Naive thymus-derived CD8-positive, alpha-beta T cell (primary cell): ENCODE measurements at places on chromosomes 2 and 18. TPM values are rescaled to one million over a fixed set of nuclear protein-coding genes. Genes with fewer than 3 reads are reported as not detected.

DNA sequence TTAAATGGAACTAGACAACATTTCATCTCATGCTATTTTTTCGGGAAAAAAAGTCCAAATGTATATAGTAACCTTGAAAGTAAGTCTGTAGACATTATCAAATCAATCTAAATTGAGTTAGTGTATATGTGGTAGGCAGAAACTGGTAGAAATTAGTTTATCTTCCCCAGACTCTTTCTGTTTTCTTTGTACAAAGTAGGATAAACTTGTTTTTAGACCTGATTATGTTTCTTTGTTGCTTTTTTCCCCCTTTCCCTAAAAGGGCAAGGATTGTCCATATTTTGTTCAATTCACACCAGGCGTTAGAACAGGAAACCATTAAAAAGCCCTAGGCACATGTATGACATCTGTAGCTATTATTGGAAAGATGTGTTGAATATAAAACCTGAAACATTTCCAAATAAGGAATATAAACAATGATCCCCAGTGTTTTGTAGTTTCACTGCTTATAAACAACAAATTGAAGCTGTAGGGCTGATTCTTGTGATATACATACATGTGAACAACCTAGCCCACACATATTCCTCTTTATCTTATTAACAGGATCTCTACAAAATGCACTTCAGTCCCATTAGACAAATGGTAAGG lies 528.3 kb downstream of the PARD3B start:
- no peak for DNase-seq

- no peak for DNase-seq
These were observed 30.2 kb downstream of the ARHGAP25 start for GRCh38 chr2:68764806-68765311.

DNA sequence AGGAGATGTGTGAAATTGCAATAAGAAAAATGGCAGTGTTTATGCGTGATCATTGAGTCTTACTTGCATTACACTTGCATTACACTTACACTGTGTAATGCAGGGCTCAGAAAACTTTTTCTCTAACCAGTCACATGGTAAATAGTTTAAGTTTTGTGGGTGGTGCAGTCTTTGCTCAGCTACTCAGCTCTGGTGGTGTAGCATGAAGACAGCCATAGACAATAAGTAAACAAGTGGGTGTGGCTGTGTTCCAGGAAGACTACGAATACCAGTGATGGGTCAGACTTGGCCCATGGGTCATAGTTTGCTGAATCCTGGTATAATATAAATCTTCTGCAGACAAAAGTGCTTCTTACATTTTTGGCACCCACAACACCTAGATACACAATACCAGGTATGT lies 115.6 kb upstream of the CYP1B1 start:
- no peak for DNase-seq

DNA sequence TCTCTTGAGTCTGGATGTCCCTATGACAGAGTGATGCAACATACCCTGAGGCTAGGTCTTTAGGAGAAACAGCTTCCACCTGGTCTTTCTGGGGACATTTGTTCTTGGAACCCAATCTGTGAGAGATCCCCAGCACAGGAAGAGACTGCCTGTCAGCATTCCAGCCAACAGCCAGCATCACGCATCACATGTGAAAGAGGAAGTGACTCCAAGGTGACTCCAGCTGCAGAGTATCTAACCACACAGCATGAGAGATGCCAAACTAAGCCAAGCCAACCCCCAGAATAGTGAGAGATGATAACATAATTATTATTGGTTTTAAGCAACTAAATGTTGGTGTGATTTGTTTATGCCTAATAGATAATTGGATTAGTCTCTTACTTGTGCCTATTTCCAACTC lies 35.7 kb downstream of the C18orf63 start:
- no peak for DNase-seq

DNA sequence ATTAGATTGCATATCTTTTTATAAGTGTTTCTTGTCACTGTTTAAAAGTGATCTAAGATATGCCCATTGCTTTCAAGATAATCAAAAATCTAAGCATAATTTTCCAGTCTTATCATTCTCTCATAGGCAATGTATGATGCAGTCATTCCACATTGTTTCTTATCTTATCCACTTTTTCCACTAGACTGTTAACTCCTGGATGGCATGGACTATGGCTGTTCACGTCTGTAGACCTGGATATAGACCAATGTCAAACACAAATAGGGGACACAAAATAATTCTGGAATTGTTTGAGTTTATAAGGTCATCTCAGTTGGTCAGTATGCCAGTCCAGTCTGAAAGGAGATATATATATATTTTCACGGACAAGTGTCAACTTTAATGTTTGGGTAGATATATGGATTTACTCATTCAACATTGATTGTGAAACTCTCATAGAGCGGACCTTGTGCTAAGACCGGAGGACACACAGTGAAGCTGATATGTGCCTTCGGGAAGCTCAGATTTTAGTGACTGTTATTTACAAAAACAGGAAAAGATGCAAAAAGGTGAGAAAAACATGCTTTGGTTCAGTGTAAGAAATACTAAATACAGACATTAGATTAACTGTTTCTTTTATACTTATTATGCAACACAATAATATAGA lies 689.4 kb upstream of the SLC8A1 start:
- no peak for DNase-seq

Gene APOB
- not detected for polyA plus RNA-seq

Gene MATN3
- not detected for polyA plus RNA-seq

Gene CKAP2L
- polyA plus RNA-seq: not detected
